ENCODE measurements at places on chromosomes 13 and 19.

DNA sequence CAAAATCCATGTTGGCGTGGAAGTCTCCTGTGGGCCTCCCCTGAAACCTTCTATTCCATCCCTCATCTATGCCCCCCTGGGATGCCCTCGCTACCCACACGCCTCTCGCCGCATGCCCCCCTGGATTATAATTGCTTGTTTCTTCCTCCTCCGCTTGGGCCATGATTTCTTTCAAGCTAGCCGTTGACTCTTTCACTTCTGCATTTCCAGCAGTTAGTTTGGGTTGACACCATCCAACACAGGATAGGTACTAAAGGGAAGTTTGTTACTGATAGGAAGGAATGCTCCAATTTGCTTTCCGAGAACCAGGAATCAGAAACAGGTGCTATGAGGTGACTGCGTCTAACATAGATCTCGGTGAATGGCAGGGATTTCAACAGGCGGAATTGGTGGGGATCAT lies 7.7 kb upstream of the SLC25A15 start:
- DNase-seq = no peak

GRCh38 chr13:105878119-105878700 lies 657.3 kb downstream of the EFNB2 start:
- no peak for DNase-seq

GRCh38 chr19:56148096-56148495 lies 7.0 kb downstream of the ZNF444 start:
- no peak for DNase-seq

- DNase-seq = no peak
Observed at GRCh38 chr13:46181377-46181839, 569 bp downstream of the LCP1 start.

DNA sequence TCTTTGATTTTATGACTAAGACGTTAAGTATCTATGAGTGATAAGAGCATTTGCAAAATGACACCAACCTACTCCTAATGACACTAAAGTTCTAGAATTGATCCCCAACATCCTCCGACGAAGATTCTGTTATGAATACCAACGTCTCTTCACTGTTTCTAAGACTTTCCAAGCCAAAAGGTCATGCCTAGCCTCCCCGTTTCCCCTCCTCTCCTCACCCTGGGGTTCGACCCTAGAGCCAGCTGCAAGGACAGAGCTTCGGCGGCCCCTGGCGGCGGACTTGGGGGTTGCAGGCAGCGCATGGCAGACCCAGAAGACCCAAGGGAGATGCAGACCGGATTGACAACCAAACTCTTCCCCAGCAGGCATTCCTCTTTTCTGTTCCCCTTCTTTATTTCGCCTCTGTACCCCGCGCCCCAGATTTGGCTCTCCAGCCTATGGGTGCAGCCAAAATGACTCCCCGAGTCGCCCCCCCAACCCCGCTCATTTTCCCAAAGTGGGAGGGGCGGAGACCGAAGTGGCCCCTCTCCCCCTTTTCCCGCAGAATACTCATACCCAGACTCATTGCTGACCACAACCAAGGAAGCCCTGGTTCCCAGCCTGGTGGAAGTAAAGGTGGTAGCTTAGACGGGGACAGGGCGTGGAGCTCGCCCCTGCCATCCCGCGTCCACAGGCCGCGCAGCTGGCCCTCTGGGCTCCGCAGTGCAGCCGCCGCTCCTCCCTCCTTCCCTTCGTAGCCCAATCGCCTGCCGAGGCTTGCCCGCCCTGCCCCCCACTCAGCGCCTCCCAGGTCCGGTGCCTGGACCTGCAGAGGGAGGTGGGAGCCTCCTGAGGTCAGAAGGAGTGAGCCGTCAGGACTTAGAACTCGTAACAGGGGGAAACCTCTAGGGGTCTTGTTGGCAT lies 4.1 kb upstream of the EML2 start:
- peak; percentile 79 for DNase-seq

GRCh38 chr13:35716729-35717128 lies 240.2 kb upstream of the MAB21L1 start:
- no peak for DNase-seq

DNA sequence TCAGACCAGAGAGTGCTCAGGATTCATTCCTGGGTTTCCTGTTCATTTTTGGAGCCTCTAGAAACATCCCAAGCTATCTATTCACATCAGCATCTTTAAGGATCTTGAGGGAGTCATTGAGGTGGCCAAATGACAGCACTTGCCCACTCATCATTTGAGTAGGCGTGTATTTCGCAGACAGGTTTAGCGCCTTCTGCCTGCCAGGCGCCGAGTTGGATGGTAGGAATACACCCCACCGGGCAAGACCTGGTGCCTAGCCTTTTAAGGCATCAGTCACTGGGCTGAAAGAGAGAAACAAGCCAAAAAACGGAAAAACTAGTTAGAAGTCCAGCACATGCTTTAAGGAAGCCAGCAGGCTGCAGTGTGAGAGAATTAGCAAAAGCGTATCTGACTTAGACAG lies 33.8 kb downstream of the PEX11G start:
- no peak for DNase-seq

DNA sequence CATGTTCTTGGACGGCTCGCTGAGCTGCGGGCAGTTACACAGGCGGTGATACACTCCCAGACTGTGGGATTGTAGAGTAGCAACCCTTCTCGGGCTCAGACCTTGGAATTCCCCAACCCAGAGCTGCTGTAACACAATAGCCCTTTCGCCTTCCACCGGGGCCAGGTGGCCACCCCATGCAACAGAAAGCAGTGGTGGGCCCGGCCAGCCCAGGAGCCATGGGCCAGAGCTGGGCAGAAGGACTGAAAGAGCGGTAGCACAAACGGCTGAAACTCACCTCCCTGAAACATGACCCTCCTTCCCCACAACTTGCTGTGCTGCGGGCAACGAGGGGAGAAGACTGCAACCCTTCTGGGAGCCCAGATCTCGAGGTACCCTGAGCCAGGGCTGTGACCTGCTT lies 429.0 kb downstream of the SLITRK1 start:
- DNase-seq = no peak

- no peak for DNase-seq
Observed at GRCh38 chr19:7917267-7918061, 2.7 kb upstream of the SNAPC2 start.

- DNase-seq = no peak
Observed at GRCh38 chr13:64758521-64759244, 2471.5 kb downstream of the PCDH9 start.

DNA sequence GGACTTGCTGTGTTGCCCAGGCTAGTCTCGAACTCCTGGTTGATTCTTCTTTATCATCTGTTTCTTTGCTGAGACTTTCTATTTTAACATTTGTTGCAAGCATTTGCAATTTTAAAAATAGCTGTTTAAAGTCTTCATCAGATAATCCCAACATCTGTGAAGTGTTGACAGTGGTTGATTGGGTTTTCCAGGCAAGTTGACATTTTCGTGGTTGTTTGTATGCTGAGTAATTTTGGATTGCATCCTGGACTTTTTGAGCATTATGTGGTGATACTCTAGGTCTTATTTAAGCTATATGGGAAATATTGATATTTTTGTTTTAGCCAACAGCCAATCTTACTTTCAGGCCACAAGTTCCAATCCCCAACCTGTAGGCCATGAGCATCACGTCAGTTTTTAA lies 25.1 kb downstream of the AP1M1 start:
- DNase-seq = no peak

DNA sequence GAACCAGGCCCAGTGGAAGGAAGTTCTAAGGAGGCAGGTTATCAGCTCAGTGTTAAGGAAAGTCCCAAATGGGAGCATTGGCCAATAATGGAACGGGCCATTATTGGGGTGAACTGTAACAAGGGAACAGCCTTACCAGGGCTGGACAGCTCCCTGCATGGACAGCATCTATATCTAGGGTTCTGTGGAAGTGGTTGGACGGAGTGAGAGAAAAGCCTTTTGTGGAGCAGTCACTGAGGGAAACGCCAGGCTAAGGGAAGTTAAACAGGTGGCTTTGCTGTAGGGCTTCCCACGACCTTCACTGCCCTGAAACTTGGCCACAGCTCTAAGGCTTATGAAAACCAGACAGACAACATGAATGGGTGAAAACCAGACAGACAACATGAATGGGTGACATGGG lies 17.0 kb downstream of the POU2F2 start:
- DNase-seq = no peak

DNA sequence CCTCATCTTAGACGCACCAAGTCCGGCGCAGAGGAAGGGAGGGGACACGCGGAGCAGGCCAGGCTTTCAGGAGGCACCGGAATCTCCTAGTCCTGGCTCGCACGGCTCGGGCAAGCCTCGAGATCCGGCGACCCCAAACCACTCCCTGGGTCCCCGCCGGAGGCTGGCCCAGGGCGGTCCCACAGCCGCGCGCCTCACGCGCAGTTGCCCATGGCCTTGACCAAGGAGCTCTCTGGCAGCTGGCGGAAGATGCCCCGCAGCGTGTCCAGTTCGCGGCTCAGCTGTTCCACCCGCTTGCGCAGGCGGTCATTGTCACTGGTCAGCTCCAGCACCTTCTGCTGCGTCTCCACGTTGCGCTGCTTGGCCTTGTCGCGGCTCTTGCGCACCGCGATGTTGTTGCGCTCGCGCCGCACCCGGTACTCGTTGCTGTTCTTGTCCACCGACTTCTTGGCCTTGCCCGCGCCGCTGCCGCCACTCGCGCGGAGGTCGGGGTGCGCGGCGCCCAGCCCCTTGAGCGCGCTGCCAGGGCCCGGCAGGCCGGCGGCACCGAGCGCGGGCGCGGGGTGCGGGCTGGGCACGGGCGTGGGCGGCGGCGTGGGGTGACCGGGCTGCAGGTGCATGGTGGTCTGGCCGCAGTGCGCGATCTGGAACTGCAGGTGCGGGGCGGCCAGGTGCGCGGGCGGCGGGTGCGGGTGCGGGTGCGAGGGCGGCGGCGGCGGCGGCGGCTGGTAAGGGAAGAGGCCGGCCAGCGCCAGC lies 1.0 kb downstream of the CEBPA start:
- no peak for DNase-seq

GRCh38 chr19:54674021-54674617 lies 11.3 kb downstream of the LILRB4 start:
- DNase-seq = no peak

- no peak for DNase-seq
Observed at GRCh38 chr13:60612593-60612992, 215.6 kb downstream of the TDRD3 start.

Measured in stimulated activated CD8-positive, alpha-beta memory T cell treated with anti-CD3 and anti-CD28 coated beads, Interleukin-2, amount 100 ng/mL, for 1 hour (primary cell).